ENCODE measurements at places on chromosomes 2 and 18. TPM values are rescaled to one million over a fixed set of nuclear protein-coding genes. Genes with fewer than 3 reads are reported as not detected.

Gene MRPS9
- 58.1 TPM for total RNA-seq

Gene SPDYA
- 0.52 TPM for total RNA-seq

Gene ABHD1
- 0.31 TPM for total RNA-seq

Gene PXDN
- 140 TPM for total RNA-seq

GRCh38 chr2:236015171-236015570 lies 153.0 kb downstream of the GBX2 start:
- DNase-seq, result no peak

DNA sequence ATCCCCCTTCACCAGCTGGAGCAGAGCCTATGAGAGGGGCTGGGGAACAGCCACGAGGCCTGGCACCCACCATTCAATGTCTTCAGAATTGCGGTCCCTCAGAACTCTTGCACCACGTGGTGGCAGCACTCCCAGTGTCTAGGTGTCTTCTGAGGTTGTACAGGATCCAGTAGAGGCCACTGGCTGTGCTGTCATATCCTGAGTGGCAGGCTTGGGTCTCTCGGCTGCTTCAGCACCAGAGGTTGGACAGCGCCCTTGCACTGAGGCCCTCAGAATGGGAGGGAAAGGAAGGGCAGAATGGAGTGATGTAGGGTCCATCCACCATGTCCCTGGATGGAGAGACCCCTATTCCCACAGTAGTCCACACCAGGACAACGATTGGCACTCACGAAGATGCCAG lies 112.0 kb upstream of the TEKT4 start:
- DNase-seq, result no peak

DNA sequence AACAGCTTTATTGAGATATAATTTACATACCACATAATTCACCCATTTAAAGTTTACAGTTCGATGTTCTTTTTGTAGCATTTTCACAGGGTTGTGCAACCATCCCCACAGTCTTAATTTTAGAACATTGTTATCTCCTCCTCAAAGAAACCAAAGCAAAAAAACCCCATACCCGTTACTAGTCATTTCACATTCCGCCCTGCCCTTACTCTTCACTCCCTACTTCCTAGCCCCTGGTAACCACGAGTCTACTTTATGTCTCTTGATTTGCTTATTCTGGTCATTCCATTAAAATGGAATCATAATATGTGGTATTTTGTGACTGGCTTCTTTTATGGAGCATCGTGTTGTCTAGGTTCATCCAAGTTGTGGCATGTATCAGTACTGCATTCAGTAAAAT lies 137.7 kb downstream of the TANC1 start:
- no peak for DNase-seq

DNA sequence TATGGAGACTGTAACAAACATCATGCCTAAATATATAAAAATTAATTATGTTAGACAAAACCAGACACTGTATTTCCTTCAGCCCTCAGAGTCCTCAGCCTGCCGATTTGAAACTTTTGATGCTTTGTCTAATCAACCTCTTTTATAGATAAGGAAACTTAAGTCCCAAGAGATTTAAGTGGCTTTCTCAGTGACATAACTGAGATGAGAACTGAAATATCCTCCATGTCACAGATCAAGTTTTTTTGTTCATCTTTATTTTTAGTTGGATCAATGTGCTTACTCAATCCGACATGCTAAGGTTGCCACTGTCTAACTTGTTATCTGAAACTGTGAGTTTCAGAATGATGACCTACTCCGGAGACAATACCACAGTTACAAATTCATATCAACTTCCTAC lies 72.3 kb downstream of the BARD1 start:
- no peak for DNase-seq

DNA sequence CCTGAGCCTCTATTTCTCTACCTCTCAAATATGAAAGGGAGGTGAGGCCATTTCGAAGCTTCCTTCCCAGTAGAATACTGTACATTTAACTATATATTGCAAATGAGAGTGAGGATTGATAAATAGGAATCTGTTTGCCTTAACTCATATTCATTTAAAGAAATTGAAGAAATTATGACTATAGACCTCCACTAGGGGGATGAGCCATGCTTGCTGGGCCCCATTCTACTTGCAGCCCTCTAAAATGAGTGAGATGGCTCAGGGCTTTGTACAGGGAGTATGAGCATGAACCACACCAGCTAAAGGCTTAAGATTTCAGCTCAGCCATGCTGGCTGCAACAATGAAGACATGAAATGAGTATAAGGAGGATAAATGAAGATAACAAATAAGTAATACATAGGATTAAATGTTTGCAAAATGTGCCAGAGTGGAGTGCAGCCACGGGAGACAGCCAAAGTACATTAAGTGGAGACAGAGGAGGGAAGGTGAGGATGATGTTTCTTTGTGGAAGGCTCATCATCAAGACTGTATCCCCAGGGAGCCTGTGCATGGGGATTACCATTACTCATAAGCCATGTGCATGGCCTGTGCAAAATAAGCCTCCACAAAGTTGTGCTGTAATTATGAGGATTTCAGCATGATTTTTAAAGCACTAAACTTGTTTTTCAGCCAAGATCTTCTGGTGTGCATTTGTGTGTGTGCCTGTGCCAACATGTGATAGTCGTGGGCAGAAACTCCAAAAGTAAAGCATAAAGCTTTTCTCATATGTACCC lies 300.8 kb downstream of the CNTNAP5 start:
- no peak for DNase-seq

- no peak for DNase-seq
Observed at GRCh38 chr18:79749251-79750191, 48.2 kb upstream of the KCNG2 start.

All from H9 (cell line).